SK-N-SH treated with all-trans-retinoic acid at 6 μM for 48 hours (cell line): ENCODE measurements at places on chromosomes 7 and 10.

DNA sequence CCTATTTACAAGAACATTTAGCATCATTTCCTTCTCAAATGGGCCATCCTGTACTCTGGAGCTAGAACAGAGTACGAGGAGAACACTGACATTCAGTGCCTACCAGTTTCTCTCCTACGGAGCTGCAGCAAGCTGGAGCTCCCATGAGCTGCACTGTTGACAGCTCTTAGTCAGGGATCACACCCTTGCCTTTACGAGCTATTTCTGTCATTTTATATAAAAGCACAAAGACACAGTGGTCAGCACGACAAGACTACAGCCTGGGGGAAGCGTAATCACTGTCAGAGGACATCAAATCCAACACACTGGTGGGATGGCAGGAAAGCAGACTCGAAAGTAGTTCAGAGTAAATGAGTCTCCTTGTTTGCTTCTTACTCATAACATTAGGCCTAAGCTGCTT lies 2.7 kb downstream of the CDCA7L start:
- no peak for ATAC-seq

GRCh38 chr10:75375838-75376237 lies 25.7 kb downstream of the ZNF503 start:
- peak; percentile 26; the same call in 1 of the 3 replicates for ATAC-seq

DNA sequence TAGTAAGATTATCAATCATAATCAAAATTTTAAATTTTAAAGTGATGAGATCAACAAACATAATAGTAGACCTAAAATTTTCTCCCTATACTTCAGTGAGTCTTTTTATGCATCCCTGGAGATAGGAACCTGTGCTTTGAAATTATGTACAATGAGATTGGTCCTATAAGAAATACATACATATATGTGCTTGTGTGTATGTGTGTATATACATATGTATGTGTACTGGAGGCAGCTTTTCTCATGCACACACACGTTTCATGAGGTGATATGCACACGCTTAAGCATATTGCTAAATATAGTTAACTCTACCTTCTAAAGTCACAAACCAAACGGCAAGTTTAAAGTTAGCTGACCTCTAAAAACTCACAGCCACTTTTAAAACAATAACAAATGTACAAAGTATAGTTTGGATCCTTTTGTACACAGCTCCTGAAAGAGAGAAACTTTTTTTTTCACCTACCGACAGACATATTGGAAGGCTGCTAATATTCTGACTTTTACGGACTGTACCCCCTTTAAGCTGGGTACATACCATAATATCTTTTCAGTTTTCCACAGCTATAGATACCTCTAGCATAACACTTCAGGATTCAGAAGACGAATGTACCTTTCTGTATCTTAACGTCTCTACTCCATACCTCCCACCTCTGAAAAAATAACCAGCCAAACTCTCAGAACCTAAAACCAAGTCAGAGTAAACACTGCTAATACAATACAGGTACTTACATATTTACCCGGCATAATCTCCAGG lies 3.3 kb downstream of the ITGB1 start:
- no peak for ATAC-seq

DNA sequence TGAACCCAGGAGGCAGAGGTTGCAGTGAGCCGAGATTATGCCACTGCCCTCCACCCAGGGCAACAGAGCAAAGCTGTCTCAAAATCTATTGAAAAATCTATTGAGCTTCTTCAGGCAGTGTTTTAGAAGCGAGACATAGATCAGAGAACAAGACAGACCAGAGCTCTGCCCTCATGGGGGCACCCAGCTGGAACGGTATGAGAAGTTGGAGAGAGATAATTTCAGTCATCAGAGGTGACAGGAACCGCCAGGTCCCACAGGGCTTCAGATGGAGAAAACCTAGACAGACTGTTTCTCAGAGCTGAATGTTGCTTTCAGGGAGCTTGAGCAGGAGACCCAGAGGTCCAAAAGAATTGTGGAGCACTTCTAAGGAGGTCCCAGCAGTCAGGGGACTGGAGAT lies 14.2 kb upstream of the GTF2IRD1 start:
- no peak for ATAC-seq

- no peak for ATAC-seq
Measured at GRCh38 chr7:98753989-98754479, 115.8 kb downstream of the TMEM130 start.

- ATAC-seq, result peak; percentile 71
Measured at GRCh38 chr7:138001529-138002095, at the start of gene CREB3L2. Gene CREB3L2 (minus strand): TSS chr7:138002086. CDS start chr7:138001705, 381 bp downstream.

DNA sequence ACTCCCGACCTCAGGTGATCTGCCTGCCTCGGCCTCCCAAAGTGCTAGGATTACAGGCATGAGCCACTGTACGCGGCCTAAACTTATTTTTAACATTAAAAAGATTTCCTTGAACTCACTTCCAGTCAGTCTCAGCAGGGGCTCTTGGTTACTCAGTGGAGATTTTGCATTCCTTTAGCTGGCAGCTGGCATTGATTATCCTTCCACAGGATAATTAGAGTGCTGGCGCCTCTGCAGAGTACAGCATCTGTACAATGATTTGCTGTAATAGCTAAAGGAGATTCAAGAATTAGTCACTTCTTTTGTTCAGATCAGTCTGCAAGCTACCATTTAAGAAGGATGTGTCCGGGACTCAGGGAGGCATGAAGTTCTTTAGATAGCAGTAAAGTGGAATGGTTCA lies 125.0 kb upstream of the NPY start:
- ATAC-seq, result no peak

- ATAC-seq, result no peak
Measured at GRCh38 chr10:130418731-130419130, 282.5 kb downstream of the GLRX3 start.

- ATAC-seq, result no peak
Measured at GRCh38 chr7:158111049-158111751, 476.4 kb downstream of the PTPRN2 start.

DNA sequence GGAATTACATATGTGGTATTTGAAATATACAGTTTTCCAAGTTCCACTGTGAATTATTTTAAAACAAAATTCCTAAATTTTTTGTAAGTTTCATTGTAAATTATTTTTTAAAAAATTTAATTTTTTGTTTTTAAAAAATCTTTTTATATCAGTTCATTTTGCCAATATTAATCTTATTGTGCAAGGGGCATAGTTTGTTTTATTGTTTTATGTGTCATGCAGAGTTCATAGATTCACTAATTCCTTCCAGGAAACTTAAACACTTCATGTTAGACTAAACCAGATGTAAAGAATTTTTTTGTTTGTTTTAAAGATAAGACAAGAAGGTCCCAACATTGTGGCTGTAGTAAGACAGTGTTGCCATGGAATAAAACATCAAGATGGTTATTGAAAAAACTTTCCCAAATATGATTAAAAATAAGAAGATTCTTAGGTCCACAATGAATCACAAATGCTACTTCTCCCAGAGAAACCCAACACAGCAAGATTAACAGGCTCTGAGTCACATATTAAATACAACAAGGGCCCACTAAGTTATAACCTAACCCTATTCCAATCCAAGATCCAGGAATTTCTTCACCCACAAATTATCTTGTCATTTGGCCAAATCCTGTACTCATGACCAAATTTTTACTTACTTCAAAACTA lies 464.7 kb upstream of the IGFBP3 start:
- ATAC-seq, result peak; percentile 87
